GM23248 (cell line): ENCODE measurements at places on chromosomes 11 and 22. TPM values are rescaled to one million over a fixed set of nuclear protein-coding genes. Genes with fewer than 3 reads are reported as not detected.

DNA sequence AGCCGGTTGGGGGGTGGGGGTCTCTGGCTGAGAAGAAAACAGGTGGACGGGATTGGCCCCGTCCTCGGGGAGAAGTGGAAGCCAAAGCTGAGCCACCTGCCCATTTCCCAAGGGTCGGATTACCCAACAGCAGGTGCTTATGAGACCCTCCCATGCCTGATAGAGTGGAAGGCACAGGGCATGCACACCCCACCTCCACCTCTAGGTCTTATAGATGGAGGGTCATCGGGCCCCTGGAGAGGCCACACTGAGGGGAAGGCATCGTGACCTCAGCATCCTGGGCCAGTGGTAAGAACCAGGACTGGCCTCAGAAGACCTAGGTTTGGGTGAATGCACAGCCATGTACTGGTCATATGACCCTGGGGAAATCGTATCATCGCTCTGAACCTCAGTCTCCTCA is 85.9 kb downstream of the BUD13 start:
- no peak for DNase-seq

DNA sequence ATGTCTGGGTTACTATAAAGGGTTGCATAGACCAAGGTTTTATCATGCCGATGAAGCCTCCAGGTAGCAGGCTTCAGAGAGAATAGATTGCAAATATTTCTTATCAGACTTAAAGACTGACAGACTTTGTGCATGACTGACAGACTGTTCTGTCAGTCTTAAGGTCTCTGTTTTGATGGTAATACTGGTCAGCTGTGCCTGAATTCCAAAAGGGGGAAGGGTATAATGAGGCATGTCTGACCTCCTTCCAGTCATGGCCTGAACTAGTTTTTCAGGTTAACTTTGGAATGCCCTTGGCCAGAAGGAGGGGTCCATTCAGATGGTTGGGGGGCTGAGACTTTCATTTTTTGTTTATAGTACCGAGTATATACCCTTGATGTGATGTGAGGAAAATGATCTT is 4.7 kb upstream of the KCTD14 start:
- DNase-seq, result no peak

DNA sequence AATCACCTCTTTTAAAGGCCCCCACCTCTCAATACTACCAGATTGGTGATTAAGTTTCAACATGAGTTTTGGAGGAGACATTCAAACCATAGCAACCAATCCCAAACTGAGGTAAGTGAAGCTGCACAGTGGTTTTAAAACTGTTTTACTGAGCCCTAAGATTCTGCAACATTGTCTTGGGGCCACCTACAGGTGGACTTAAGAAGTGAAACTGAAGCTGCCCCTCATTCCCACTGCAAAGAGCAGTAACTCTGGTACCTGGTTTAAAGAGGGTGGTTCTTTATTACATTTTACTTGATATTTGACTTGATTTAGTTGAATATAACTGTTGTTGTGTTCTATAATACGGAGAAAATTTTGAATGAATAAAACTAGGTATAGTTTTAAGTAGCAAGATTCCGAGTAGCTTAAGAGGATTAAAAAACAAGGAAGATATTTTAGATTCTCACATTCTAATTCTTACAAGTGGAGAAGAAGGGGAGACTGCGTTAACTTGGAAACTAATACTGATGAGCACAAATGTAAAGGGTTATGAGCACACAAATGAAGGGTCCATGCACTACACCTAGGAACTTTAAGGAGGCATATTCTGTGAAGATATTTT is 26.7 kb downstream of the SYT9 start:
- DNase-seq, result peak; percentile 56

- DNase-seq, result no peak
These were observed 118.8 kb upstream of the VPREB1 start for GRCh38 chr22:22125579-22126468.

DNA sequence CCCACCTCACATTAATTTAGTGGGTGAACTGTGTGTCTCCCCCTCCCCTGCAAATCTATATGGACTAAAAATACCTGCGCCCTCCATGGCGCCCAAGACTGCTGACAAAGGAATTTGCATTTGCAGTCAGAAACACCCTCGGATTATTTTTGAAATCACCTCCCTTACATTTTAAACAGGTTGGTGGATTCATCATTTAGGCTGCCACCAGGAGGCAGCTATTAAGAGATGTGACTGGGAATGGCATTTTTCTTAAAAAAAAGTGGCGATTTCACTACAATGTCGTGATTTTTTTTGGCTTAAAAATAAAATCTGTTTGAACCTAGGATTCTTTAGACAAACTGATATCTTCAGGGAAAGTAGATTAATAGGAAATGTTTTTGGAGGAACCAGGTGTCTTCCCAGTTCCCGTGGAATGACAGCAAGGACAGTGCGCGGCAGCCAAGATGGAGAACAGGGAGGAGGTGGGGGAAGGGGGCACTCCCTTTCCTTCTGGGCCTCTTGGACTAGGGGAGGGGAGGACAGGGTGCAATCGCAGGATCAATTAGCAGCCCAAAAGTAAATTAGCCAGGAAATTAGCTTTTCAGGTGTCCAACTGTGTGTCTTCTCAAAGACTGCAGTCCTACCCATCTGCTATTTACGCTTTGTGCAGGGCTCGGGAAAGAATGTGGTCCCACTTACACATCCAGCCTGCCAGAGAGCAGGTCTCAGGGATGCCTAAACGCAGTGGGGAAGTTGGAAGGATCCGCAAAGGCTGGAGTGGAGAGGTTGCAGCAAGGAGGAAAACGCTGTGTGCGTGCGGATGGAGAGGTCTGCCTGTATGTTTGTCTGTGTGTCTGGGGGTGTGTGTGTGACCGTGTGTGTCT is 496.4 kb downstream of the NTM start:
- DNase-seq, result no peak

DNA sequence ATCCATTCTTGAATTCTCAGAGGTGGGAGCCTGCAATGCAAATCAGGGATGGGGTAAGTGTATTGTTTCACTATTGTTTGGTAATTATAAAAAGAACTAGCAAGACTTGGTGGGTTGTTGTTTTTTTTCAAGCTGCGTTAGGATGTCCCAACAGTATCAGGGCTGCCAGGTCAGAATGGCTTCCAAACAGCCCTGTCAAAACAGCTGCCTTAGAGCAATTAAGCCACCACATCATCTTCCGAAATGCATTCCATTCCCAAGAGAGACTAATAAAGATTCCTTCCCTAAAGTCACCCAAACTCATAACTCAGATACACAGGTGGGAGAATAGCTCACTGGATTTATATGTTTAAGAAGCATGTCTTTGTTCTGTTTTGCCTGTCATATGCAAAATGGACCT is 23.5 kb downstream of the BBOX1 start:
- no peak for DNase-seq

- DNase-seq, result no peak
These were observed 2.8 kb downstream of the HMOX1 start for GRCh38 chr22:35383679-35384071.

SCYL1 gene
- 115 and 133 TPM in 2 replicates for total RNA-seq

PAMR1 gene
- total RNA-seq, result 141 and 151 TPM in 2 replicates

TPBGL gene
- total RNA-seq, result not detected in 2 replicates
